Stimulated activated CD8-positive, alpha-beta memory T cell treated with anti-CD3 and anti-CD28 coated beads, Interleukin-15, amount 100 ng/mL, for 48 hours (primary cell): ENCODE measurements at places on chromosomes 1 and 21.

DNA sequence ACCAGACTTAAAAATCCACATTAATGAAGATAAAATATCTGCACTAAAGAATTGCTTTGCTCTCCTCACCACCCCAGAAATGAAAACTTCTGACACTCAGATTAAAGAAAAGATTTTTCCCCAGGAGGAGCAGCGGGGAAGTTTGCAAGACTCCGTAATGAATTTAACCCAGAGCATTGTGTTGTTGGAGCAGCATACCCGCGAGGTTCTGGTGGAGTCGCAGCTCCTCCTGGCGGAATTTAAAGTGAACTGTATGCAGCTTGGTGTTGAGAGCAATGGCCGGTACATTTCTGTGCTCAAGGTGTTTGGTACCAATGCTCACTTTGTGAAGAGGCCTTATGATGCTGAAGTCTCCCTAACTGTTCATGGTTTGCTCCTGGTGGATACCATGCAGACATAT lies 46.4 kb downstream of the VPS13D start:
- DNase-seq, result no peak

DNA sequence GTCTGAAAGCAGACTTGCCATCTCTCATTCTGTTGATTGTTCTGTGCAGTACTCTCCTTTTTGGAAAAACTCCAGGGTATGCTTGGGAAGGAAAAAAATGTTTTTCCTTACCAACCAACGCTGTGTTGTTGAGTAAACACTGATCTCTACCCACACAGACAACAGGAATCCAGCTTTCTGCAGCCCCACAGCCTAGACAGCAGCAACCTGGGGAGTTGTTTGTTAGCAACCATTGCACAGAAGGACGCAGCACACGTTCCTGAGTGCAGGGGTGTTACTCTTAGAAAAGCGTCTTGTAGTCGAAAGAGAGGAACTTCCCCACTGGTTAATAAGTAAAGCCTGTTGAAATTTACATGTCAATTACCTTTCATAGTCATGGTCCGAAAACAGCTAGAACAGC lies 56.6 kb downstream of the SMYD2 start:
- no peak for DNase-seq

DNA sequence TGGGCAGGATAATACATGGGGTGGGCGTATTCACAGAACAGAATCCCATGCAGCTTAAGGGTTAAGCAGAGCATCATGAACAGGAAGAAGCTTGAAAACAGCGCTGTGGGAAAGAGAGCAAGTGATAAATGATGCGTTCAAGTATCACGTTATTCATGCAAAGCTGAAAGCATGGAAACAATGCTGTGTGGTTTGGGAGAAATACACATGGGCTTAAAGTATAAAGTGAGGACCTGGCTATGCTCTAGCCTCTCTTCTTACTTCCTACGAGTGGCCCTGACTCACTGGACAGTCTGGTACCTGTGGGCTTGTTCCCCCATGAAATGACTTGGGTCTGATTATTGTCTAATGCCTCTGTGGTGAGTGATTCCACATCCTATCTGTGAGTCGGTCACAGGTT lies 25.7 kb downstream of the TMPRSS2 start:
- no peak for DNase-seq

DNA sequence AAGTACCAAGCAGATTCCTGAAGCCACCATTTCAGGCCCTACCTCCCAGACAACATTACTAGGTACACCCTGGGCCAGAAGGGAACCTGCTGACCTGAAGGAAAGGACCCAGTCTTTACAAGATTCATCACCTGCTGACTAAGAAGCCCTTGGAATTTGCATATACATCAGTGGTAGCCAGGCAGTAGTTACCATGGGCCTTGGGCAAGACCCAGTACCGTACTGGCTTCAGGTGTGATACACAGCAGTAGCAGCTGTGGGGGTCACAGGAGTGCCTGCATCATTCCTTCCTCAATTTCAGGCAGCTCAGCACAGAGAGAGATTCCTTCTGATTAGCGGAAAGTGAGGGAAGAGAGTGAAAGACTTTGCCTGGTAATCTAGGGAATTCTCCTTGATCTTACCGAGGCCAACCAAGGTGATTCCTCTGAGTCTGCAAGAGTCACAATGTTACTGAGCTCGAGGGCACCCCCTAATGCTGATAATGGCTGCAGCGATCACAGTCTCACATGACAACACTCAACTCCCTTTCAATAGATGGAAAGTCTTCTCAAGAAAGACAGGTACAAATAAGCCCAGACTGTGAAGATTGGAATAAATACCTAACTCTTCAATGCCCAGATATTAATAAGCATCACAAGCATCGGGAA lies 22.0 kb upstream of the UHMK1 start:
- DNase-seq, result no peak

DNA sequence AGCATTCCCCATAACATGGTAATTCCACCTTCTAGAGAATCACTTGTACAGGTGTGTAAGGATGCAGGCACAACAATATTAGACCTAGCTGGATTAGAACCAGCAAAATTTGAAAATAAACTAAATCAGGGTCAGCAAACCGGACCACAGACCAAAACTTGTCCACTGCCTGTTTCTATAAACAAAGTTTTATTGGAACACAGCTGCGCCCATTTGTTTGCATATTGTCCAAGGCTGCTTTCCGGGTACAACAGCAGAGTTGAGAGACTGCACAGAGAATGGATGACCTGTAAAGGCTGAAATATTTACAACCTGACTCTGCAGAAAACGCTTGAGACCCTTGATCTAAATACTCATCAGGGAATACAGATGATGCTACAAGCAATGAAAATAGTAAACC lies 73.6 kb upstream of the SLC45A1 start:
- DNase-seq, result no peak

GRCh38 chr21:34126691-34127090 lies 53.3 kb downstream of the MRPS6 start:
- no peak for DNase-seq

GRCh38 chr1:237383791-237384190 lies 341.8 kb downstream of the RYR2 start:
- no peak for DNase-seq

GRCh38 chr1:89069951-89070350 lies 4.9 kb upstream of the GBP1 start:
- no peak for DNase-seq

DNA sequence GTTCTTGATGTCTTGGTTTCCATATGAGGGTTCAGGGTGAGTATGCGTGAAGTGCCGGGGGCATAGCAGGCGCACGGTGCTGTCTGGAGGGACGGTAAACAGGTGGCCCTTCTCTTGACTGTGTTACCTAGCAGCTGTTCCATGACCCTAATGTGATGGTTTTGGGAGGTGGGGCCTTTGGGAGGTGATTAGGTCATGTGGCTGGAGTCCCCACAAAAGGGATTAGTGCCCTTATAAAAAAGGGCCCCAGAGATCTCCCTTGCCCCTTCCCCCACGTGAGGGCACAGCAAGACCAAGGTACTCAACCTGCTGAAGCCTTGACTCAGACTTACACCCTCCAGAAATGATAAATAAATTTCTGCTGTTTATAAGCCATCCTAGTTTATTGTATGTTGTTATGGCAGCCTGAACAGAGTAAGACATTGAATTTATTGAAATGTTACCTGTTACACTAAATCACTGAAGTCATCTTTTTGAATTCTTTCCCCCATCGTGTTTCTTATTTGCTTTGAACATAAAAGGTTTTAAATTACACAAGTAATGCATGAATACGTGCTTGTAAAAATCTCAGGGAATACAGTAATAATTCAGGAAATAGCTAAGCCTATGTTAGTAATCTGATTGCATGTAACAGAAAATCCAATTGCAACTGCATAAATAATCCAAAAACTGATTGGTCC lies 15.6 kb downstream of the TRAPPC10 start:
- no peak for DNase-seq

DNA sequence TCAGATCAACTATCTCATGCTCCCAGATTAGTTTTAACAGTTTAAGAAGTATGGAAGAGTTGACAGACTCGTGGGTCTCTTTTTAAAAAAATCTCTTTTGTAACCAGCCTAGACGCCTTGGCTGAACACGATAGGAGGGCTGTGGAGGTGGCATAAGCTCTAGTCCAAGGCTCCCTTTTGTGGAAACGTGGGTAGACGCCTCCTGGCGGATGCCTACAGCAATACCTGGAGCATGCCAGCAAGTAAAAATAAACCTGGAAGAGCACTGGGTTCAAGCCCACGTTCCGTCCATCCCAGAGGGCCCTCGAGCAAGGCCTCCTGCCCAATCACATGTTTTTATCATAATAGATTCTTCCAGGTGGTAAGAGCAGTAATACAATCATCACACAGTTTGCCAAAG lies 87.9 kb downstream of the RGS7 start:
- no peak for DNase-seq

- no peak for DNase-seq
These were observed 25.6 kb downstream of the SELENOF start for GRCh38 chr1:86888327-86888726.

GRCh38 chr1:167871331-167871730 lies 42.6 kb downstream of the ADCY10 start:
- DNase-seq, result no peak

- DNase-seq, result no peak
These were observed 46.0 kb downstream of the RUNX1 start for GRCh38 chr21:35002879-35003722.

GRCh38 chr1:192887426-192887825 lies 78.6 kb downstream of the RGS2 start:
- DNase-seq, result no peak

- DNase-seq, result no peak
These were observed 1.1 kb downstream of the FOXO6 start for GRCh38 chr1:41362357-41362721.

- DNase-seq, result no peak
These were observed 238.0 kb downstream of the TM2D1 start for GRCh38 chr1:61486783-61487536.

DNA sequence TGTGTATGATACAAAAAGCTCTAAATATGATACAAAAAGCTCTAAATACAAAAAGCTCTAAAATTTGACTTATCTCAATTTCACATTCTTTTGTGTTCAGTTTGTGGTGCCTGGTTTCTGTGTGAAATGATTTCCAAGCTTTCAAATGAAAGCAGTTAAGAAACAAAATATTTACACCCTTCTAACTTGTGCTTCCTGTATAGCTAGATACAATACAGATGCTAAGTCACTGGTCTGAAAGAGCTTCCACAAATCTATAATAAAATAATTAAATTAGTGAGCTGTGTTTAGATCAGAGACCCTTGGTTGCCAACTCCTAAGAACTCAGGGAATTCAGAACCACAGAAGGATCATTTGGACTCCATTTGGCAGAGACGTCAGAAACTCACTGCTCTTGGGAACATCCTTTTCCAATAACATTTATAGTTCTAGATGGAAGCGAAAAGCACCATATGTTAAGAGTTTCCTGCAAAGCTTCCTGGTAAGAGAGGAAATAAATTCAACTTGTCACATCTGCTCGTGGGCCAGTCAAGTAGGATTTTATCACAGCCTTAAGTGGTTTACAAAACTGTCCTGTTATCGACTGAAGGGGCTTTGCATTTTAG lies 1079.1 kb downstream of the ADGRL2 start:
- DNase-seq, result no peak

DNA sequence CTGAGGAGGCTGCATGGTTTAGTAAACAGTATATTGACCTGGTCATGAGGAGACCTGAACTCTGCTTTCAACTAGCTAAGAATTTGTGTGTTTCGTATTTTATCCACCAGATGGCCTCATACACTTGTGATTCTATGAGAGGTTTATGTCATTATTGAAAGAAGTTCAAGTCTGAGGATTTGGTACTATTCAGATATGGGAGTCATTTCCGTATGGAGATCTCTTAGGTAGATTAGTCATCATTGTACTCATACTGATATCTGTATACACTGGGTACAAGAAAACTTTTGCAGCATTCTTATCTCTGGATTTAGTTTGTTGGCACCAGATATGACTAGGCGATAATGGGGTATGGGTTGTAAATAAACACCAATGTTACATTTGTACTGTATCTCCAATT lies 26.6 kb downstream of the ATF6 start:
- DNase-seq, result no peak

GRCh38 chr1:214583824-214584554 lies 19.0 kb upstream of the CENPF start:
- DNase-seq, result no peak

GRCh38 chr21:28135646-28136045 lies 857.0 kb downstream of the LTN1 start:
- DNase-seq, result no peak

GRCh38 chr1:159152031-159152430 lies 19.4 kb upstream of the CADM3 start:
- DNase-seq, result no peak

DNA sequence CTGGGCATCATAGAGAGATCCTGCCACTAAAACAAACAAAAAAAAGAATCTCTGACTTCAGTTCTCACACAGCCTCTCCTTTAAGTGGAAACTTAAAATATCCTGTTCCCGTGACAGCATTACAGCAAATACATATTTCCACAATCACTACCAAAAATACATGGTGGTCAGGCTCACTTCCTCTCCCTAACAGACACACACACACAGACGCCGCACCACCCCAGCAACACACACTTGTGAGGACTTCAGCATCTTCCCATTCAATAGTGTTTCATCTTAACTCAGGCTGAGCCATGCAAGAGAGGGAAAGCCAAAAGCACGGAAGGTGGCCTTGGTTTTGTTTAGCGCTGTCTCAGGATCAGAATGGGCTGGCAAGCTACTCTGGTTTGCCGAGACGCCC lies 21.9 kb downstream of the KIAA1614 start:
- DNase-seq, result no peak

DNA sequence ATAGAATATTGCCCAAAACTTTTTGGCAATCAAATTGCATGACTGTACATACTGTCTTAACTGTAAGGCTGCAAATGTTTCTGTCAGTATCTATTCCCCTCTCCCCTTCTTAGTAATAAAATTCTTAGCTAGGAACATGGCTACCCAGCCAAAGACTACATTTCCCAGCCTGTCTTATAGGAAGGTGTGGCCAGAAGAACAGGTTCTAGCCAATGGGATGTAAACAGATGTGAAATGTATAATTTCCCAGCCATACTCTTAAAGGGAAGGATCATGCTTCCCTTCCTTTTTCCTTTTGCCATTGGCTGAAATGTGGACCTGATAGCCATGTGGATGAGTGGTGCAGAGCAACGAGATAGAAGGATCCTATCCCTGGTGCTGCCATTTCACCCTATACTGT lies 7.0 kb upstream of the HIVEP3 start:
- DNase-seq, result no peak

GRCh38 chr1:14313731-14314431 lies 284.6 kb upstream of the KAZN start:
- no peak for DNase-seq

DNA sequence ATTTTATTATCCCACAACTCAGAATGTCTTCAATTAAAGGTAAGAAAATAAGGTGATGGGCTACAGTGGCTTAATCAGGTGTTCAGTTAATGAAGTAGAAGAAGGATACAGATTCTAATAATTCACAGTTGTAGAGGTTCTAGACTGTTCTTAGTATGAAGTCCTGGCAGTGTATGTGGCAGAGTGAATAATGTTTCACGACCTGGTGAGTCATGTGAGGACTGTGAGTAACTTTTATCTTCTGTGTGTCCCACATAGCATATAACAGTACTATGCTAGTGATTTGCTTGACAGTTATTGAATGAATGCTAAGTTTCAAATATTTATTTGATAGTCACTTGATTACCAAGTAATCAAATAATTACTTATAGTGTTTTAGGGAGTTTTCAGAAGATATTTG lies 20.0 kb downstream of the SLC16A4 start:
- DNase-seq, result no peak

- no peak for DNase-seq
These were observed 5.1 kb upstream of the UBXN10 start for GRCh38 chr1:20180844-20181207.

- DNase-seq, result no peak
These were observed 472.0 kb downstream of the SMYD3 start for GRCh38 chr1:246035060-246035541.
